ENCODE measurements at places on chromosomes 13 and 19.

DNA sequence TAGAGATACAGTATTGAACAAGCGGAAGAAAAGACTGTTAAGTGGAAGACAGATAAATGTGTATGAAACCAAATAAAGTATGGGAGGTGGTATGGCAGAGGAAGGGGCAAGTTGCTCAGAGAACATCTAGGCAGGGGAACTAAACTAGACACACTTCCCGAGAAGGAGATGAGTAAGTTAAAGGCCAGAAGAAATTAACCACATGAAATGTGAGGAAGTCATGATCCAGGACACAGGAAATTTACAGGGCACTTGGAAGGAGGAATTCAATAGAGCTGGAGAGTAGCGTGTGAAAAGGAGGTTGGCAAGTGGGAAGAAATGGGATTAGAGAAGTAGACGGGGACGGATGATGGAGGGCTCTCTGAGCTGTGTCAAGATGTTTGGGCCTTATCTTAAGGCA lies 208.8 kb downstream of the COG6 start:
- no peak for DNase-seq

- no peak for DNase-seq
Observed at GRCh38 chr19:4445963-4446703, 11.5 kb downstream of the UBXN6 start.

GRCh38 chr19:12801466-12802266 lies at the start of the genes PRDX2 and THSD8:
Gene PRDX2, minus strand, starts transcription at chr19:12801800. Its CDS starts 539 bp downstream, at chr19:12801261.
Gene THSD8, plus strand, starts transcription at chr19:12802069. Its CDS starts 3 bp downstream, at chr19:12802072.
- peak; percentile 95 for DNase-seq

GRCh38 chr13:70253411-70253810 lies 145.2 kb upstream of the KLHL1 start:
- no peak for DNase-seq

DNA sequence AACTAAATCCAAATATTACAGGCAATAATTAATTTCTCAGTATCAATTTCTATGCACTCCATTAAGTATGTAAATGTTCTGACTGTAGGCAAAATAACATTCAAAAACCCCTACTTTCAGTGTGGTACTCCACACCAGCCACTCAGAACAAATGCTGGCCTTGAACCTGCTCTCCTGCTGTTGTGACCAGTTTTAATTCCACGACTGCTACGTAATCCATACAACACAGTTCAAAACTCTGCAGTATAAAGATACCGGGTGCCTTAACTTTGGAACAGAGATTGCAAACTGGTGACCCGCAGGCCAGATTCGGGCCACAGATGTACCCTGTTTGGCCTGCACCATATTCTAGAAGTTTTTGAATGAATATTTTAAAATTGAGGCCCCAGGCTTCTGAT lies 30.4 kb downstream of the COL4A1 start:
- no peak for DNase-seq

- DNase-seq, result peak; percentile 97
Observed at GRCh38 chr19:37506387-37507166, at the start of gene ZNF793. Gene ZNF793, plus strand, starts transcription at chr19:37506939. Its CDS starts 16,501 bp downstream, at chr19:37523440.

GRCh38 chr13:76300688-76301087 lies 585.5 kb downstream of the KCTD12 start:
- no peak for DNase-seq

DNA sequence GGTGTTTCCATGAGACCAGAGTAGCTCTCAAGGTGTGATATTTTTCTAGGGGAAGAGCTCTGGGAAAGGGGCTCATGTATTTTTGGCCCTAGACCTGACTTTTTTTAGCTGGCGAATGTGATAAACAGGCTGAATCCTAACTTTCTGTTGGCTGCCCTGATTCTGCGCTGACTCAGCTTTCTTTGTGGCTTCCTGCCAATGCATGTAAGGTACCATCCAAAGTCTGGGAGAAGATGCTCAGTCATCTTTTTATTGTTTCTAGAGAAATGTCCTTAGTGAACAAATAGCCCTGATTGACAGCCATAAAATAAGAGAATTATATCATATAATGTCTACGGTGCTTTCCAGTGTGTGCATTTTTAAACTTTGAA lies 113.6 kb upstream of the MBNL2 start:
- no peak for DNase-seq

DNA sequence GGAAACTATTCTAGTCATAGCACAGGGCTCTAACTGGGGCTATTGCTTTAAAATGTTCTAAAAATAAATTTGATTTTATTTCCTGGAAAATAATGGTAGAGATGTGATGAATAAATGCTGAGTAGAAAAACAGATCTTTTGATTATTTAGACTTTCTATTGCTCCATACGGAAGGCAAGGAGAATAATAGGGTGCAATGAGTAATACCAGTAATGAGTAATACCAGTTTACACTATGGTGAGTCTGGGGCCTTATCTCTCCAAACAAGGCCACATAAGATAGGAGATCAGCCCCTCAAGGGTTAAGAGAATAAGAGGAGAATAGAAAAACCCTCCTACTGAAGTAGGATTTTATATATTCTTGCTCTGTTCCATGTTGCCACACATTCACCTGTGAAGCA lies 390.4 kb downstream of the KLF5 start:
- no peak for DNase-seq

GRCh38 chr19:48513289-48514122 lies 1.9 kb upstream of the LMTK3 start:
- DNase-seq, result peak; percentile 96

DNA sequence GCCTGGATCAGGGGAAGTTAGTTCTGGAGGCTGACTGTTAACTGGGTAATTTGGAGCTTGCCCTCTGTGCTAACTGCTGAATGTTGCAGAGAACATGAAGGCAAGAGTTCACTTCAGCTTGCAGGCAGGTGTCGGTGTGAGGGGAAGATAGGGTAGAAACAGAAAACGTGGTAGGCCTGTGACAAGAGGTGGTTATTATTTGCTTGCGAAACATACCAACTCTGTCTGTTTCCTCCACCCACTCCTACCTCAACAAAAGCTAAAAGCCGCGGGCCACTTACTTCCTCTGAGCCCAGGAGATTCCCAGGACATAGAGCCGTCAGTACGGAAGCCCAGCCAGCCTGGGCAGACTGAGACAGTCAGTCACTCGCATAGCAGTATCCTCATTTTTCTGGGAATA lies 119.2 kb upstream of the ABCC4 start:
- no peak for DNase-seq

- no peak for DNase-seq
Observed at GRCh38 chr13:94033098-94033497, 446.4 kb downstream of the DCT start.

GRCh38 chr19:1167687-1168571 lies 6.1 kb downstream of the SBNO2 start:
- DNase-seq, result no peak

- DNase-seq, result no peak
Observed at GRCh38 chr13:35712907-35713761, 236.6 kb upstream of the MAB21L1 start.

- no peak for DNase-seq
Observed at GRCh38 chr13:36528105-36528504, 95.8 kb downstream of the CCNA1 start.

DNA sequence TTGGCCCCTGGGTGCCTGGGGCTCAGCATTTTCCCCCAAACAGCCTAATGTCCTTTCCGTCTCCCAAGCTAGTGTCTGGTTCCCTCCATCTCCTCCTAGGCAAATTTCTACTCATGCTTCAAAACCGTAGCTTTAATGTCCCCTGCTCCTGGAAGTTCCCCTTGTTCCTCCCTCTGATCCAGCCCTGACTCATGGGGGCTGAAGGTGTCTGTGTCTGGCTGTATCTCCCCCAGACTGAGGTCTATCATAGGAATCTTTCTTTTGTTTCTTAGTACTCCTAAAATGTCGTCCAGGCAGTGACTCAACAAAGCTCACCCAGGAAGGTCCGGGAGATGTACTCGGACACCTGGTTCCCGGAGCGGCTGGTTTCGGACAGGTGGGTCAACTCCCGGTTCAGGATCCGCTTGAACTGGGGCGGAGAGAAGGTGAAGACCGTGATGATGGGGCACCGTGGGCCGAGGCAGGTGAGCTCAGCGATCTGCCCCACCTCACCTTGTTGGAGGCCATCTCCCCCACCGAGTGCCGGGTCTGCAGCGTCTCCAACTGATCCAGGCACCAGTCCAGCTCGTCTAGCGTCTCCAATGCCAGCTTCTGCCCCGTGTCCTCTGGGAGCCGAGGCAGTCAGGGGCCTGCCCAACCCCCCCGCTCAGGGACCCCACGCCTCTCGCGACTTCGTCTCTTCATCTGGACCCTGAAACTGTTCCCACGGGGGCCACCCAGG lies 6.2 kb downstream of the PDE4C start:
- DNase-seq, result no peak

DNA sequence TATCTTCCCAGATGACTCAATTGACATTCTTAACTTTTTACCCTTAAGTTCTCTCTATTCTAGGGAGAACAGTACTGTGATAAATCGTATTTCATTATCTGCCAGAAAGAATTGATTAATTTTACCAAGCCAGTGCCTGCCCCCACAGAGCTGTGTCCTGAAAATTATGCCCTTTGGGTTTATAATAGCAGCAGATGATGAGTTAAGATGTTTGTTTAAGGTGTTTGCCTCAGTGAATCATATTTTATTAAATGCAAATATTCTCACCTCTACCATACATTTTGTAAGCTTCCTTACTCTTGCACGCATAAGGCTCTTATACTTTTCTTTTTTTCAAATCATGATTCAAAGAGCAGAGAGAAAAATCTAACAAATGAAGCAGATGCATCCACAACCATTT lies 318.6 kb downstream of the DCT start:
- no peak for DNase-seq

- DNase-seq, result no peak
Observed at GRCh38 chr19:377801-378581, 31.0 kb downstream of the C2CD4C start.

GRCh38 chr19:30386551-30387143 lies 14.5 kb downstream of the ZNF536 start:
- no peak for DNase-seq

- no peak for DNase-seq
Observed at GRCh38 chr13:64725492-64725891, 2504.6 kb downstream of the PCDH9 start.

- DNase-seq, result no peak
Observed at GRCh38 chr13:113973218-113974164, at the start of gene C13orf46. Gene C13orf46, minus strand, starts transcription at chr13:113974076. Its CDS starts 79 bp downstream, at chr13:113973997.

DNA sequence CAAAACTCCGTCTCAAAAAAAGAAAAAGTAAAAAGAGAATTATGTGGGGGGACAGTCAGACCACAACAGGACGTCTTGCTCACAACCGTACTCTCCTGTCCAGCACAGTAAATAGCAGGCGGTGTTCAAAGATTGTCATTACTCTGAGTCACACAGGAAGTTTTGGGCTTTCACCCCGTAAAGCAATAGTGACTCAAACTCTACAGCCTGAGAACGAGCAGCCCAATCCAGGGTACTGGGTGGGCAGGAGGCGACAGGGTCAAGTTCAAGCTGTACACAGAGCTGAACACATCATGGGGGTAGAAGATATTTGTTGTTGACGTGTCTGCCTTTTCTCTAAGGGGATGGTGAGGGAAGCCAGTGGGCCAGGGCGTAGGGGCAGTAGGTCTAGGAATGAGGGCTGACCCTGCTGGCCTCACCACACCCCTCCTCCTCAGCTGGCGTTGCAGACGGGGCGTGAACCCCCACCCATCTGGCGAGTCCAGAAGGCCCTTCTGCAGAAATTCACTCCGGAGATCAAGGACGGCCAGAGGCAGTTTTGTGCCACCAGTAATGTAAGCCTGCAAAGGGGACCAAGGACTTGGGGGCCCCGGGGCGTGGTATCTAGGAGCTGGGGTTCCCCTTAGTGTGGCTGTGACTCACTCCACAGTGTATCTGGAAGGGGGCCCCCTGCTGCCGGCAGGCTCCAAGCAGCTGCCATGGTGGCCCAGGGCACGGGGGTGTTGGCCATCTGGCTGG lies 23.3 kb downstream of the PRR12 start:
- DNase-seq, result no peak

DNA sequence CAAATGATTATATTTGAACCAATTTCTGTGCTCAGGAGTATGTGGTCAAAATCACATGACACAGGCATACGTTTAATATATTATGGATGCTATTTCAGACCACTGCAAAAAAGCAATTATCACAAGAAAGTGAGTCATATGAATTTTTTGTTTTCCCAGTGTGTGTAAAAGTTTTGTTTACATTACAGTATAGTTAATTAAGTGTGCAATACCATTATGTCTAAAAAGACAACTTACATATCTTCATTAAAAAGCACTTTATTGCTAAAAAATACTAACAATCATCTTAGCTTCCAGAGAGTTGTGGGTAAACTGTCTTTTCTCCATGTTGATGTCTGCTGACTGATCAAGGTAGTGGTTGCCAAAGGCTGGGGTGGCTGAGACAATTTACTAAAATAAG lies 347.2 kb upstream of the PCDH9 start:
- DNase-seq, result no peak

GRCh38 chr19:41708481-41708880 lies at the start of gene CEACAM5:
Gene CEACAM5, plus strand, starts transcription at chr19:41708626. Its CDS starts 106 bp downstream, at chr19:41708732.
- no peak for DNase-seq

- DNase-seq, result no peak
Observed at GRCh38 chr19:23539499-23539898, 144.2 kb upstream of the ZNF91 start.

DNA sequence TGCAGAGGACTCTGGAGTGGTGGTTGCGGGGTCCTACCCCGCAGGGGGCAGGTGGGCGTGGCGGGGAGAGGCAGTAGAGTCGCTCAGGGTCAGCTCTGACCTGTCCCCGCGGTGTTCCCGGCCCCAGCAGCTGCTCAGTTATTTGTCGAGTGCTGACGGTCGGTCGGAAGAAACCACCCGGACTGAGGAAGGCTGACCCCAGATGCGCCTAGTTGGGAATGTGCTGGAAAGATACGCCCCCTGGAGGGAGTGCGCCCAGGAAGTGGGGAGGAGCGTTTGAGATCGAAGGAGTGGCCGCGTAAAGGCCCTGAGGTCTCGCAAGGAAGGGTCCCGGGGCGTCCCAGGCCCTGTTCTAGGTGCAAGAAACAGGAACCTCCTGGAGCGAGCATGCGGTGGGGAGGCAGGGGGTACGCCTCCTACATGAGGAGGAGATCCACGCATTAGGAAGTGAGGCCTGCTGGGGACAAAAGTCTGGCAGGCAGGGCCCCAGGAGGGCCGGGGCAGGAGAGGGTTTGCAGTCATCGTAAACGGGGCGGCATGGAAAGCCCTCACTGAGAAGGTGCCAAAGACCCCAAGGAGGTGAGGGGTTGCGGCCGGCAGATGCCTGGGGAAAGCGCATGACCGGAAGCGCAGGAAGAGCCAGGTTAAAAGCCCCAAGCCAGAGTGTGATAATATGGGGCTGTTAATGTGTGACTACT lies 9.2 kb downstream of the CCDC8 start:
- DNase-seq, result no peak

GRCh38 chr13:98912846-98913245 lies 65.0 kb downstream of the DOCK9 start:
- DNase-seq, result no peak

All from brain (organoid and tissue), 16 donors.